Inflammatory macrophage (primary cell): ENCODE measurements at places on chromosomes 2 and 18.
A peak's percentile ranks its signal among the peaks of the same experiment; 100 is the strongest.

DNA sequence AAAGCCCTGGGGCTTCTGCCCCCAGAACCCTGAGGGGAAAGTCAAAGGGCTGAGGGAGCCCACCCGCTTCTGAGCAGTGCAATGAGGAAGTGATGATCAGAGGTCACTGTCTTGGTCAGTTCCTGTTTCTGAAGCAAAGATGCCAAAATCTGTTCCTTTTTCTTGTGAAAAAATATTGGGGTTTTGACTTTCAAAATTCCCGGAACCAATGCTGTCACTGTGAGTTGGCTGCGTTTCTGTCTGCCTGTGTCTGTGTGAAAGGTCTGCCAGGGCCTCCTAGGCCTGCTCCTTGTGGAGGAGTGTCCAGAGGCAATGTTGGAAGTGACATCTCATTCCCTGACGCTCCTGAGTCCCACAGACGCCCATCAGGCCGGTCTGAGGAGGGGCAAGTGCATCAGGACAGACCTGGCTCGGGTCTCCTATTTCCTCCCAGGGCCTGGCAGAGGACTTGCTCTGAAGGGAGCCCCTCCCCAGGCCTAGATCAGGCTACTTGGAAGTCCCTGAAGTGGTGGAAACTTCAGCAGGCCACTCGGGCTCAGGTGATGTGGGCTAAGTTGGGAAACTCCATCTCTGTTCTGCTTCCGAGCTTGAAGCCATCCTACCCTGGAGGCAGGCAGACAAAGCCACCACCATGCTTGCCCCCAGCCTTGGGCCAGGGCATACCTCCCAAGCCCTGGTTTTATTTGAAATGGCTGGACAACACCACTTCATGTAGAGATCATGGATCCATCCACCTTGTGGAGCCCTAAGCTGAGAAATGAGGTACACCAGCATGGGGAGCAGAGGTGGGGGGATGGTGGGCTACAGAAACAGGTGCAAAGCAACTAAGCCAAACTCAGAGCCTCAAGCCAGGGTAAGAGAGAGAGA is 51.0 kb downstream of the PKDCC start:
- peak; percentile 95 for DNase-seq

DNA sequence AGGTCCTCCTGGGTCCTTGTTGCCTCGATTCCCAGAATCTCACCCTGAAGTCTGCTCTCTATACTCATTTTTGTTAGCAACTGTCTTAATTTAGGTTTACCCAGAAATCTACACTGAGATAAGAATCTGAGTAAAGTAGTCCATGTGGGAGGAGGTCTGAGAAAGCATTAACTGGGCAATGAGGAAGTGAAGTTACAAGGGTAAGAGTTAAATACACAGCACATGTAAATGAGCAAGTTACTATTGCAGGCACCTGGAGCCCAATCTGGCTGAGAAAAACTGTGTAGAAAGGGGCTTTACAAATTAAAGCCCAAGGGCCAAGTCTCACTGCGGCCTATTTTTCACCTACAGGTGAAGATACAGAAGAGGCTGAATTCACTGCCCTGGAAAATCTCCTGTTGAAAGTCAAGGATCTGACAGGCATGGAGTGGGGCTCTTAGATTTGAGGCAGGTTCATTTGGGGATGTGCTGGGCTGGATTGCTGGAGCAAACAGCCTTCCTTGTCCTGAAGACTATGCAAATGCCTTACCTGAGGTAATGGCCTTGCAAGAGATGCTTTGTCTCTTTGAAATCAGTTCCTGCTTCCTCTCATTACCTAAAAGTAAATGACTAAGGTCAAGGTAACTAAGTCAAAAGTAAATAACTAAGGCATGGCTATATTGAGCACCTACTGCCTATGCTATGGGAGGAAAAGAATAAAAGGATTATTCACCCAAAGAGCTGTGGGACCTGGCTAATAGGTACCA is 84.4 kb upstream of the DYNAP start:
- DNase-seq = no peak

GRCh38 chr2:242056785-242057184 is 187.3 kb downstream of the RTP5 start:
- no peak for DNase-seq

- DNase-seq = no peak
Observed at GRCh38 chr2:240635998-240636547, 10.8 kb downstream of the GPR35 start.

GRCh38 chr18:56726906-56727305 is 75.7 kb downstream of the WDR7 start:
- no peak for DNase-seq

GRCh38 chr18:76687304-76687962 is 134.9 kb upstream of the ZNF236 start:
- peak; percentile 85 for DNase-seq

GRCh38 chr2:121345887-121346286 is 60.9 kb upstream of the TFCP2L1 start:
- no peak for DNase-seq

GRCh38 chr18:12552879-12553242 is 105.0 kb downstream of the SPIRE1 start:
- DNase-seq = no peak

- no peak for DNase-seq
Observed at GRCh38 chr2:46068636-46069035, 228.6 kb upstream of the EPAS1 start.

GRCh38 chr2:101623031-101623521 is 74.4 kb upstream of the MAP4K4 start:
- peak; percentile 96 for DNase-seq

DNA sequence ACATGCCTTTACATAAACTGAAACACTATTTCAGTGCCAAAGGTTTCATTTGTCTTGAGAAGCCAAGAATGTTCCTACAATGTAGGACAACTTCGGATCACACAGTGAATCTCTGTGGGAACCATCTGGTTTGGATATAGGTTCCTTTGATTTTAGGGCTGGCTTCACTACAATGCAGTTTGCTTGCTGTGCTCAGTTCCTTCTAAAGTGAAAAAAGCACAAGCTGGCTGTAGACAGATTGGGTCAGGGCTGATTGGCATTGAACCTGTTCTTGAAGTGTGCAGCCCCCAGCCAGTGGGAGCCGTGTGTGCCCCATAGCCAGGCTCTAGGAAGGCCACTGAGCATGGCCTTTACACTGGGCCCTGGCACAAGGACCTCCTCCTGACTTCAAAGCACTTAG is 167.9 kb upstream of the HNRNPA3 start:
- no peak for DNase-seq

DNA sequence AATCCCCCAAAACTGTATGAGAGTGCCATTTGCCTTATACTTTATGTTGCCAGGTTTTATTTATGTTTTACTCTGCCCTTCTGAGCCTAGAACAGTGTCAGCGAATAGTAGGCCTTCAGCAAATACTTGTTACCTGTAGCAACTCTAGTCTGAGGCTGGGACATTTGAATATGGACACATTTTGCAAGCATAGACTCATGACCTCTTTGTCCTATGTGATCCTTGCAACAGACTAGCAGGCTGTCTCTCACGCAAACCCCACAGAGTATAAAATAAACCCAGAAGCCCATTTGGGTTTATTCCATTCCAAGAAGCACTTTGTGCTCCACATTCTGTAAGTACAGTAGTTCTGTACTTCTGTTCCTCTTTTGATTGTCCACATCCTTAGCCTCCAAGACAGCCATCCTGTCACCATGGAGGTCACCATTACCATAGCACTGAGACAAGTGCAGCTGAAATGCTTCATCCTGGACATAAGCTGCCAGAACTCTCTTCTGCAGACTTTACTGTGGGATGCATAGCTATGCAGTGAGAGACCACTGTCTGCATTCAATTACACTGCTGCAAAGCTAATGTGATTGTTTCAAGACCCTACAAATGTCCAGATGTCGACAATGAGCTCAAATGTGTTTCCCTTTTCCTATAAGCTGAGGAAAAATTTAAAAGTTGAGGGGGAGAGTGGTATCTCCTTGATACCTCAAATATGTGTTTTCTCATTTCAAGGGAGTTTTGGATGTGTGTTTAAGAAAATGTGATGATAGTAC is 425.7 kb downstream of the PID1 start:
- no peak for DNase-seq

DNA sequence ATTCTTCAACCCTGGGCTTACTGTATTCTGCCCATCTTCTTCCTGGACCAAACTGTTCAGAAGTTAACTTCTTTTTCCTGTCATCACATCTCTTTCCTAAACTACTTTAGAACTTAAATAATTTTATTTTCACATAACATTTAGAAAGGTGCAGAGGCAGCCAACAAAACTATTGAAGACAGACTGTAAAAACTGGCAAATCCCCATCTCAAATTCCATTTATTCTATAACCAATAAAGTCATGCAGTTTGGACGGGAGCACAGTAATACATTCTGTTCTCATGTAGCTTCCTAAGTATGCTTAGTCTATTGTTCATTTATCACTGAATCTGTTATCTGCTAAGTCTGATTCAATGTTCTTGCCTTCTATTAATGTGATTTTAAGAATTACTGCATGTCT is 99.1 kb downstream of the SMAD2 start:
- no peak for DNase-seq
